ENCODE measurements at places on chromosomes 7 and 10.

DNA sequence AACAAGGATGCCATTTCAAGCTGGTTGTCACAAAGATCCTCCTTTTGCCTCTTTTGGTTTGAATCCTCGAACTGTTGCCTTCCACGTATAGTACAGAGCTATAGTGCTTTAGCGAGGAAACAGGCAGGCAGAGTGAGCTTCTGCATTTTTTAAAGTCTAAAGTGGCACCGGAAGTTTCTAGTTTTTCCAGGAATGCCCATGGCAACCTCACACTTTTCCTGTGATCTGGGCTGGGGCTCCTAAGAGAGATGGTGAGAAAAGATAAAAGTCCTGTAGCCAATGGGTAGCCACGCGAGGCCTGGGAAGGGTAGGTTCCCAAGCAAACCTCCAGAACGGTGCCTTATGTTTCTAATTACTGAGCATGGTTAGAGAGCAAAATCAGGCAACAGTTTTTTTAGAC is 76.7 kb downstream of the CALD1 start:
- DNase-seq, result no peak

- no peak for DNase-seq
Measured at GRCh38 chr7:69283421-69283820, 314.9 kb upstream of the AUTS2 start.

- DNase-seq, result no peak
Measured at GRCh38 chr10:7618461-7618860, 48.3 kb downstream of the ITIH5 start.

- DNase-seq, result peak; percentile 33
Measured at GRCh38 chr7:34133983-34134782, 228.8 kb downstream of the BMPER start.

DNA sequence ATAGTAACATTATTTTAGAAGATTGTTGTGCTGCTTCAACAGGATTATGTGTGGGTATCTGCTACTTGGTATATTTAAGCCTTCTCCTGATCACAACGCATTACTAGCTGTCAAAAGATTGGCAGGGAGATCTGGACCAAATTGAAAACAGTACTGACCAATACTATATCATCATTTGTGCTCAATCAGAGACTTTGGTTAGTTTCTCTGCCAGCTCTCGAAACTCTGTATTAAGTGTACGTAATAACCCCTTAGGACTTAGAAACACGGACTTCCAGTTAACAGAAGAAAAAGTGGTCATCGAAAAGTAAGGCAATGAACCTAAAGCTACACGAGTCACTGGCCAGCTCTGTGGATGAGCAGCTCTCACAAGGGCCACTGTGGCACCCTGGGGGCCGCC is 146.0 kb downstream of the EVX1 start:
- DNase-seq, result no peak

- DNase-seq, result no peak
Measured at GRCh38 chr7:131066635-131067034, 261.0 kb upstream of the MKLN1 start.

Data from NCI-H187 (cell line).